ENCODE measurements at places on chromosomes 6 and 20.

DNA sequence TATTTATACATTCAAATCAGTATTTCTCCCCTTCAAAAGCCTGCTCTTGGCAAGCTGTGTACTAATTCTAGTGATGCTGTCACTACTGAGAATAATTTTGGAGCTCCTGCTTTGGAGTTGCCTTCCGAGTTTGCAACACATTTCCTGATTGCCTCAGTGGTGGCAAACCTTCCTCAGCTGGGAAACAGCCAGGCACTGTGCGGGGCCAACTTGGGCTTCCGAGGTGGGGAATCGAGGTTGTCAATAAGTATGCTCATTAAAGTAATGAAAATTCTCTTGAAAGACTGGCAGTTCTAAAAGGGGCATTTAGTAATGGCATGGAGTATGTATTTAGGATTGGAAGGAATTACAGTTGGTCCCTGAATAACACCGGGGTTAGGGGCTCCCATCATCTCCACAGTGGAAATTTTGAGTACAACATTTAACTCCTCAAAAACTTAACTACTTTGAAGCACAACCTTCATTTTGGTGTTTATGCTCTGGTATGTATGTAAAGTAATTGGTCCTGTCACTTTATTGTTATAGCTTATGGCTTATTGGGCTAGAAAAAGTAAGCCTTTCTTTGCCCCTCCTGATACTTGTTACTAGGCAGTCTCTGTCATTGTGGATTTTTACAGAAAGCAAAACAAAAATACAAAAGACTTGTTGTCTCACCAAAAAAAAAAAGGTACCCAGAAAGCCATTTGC is 2.7 kb downstream of the PAQR8 start:
- no peak for DNase-seq

DNA sequence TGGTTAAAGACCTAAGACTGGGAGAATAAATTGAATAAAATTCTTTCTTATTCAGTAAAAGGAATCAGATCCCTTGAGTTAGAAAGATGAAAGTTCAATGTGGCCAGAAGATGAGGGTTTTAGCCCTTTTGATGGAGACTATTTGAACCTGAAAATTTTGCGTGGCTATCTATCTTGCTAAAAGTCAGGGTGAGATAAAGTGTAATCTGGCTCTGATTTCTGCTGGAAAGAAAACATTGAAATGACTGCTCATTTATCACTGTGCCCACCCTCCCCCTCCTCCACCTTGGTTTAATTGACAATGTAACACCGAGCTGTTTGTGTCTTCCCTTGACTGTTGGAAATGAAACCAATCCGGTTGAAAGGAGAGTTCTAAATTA is 32.9 kb upstream of the TCF21 start:
- no peak for DNase-seq

- peak; percentile 73 for DNase-seq
These were observed 17.9 kb upstream of the CCDC170 start for GRCh38 chr6:151475653-151476523.

- DNase-seq, result no peak
These were observed 4.9 kb upstream of the SAMD5 start for GRCh38 chr6:147503587-147503986.

- no peak for DNase-seq
These were observed 20.3 kb upstream of the SLA2 start for GRCh38 chr20:36666181-36666740.

- peak; percentile 65 for DNase-seq
These were observed 235.2 kb upstream of the TAB2 start for GRCh38 chr6:149082320-149082719.

DNA sequence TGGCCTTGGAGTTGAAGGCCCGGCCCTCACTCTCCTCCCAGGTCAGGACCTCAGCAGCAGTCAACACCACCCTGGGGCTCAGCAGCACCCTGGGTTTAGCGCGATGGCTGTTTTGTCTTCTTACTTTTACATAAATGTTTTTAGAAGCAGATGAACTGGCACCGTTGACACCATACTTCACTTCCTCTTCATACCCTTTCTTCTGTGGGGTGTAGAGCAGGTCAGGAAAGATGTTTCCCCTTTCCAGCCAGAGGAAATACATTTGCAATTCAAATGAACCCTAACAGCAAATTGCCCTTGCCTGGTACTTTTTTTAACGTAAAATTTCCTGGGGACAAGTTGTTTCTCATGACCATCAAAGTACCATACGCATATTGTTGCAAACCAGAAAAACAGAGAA is 54.7 kb upstream of the SNX9 start:
- no peak for DNase-seq

DNA sequence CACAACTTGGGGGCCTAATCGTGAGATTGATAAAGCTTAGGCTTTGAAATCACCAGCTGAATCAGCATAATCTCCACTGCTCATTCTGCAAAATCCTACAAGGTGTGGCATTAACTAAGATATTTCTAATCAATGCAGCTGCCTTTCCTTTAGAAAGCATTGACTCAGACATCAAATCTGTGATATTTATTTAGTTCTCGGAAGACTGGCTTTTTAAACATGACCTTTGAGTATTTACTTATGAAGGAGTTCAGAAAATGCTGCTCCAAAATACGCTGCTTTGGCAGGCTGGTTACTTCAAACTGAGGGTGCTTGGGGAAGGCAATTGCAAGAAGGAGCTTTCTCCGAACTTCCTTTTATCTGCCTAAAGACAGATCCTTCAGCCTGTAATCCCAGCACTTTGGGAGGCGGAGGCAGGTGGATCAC is 23.7 kb upstream of the FUCA2 start:
- DNase-seq, result no peak

DNA sequence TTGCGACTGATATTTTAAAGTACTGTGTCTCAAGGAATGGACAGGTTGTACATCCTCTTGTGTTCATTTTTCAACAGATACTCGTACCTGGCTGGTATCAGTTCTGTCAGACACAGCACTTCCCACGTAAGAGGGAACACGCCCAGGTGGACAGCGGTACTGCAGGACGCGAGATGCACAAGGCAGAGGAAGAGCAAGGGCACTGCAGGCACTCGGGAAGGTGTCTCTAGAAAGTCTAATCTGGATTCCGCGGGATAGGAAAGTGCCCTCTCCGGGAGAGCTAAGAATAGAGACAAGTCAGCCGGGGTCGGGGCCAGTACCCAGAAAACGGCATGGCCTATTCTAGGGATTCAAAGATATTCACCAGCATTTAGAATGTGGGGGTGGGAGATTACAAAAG is 94.2 kb upstream of the MBOAT1 start:
- DNase-seq, result no peak

- no peak for DNase-seq
These were observed 90.5 kb upstream of the SNX9 start for GRCh38 chr6:157732416-157733161.

GRCh38 chr6:14950970-14951276 is 294.9 kb upstream of the JARID2 start:
- no peak for DNase-seq

- no peak for DNase-seq
These were observed 154.7 kb upstream of the RIN2 start for GRCh38 chr20:19603376-19603750.

- no peak for DNase-seq
These were observed 159.3 kb upstream of the JARID2 start for GRCh38 chr6:15086348-15087158.

DNA sequence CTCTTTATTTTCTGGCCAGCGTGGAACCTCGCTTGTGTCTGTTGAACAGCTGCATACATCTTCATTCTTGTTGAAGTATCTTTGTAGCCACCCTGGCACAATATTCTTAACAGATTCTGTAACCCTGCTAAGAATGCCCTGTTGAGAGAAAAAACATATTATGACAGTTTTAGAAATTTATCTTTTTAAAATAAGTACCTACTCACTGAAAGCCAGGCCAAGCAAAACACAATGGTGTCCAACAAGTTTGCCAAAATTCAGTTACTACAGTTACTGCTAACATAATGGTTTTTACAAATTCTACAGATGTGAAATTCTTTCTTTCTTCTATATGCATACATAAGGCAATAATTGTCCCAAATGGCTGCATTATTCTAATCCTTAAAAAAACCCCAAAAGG is 18.2 kb downstream of the NUP153 start:
- DNase-seq, result no peak

DNA sequence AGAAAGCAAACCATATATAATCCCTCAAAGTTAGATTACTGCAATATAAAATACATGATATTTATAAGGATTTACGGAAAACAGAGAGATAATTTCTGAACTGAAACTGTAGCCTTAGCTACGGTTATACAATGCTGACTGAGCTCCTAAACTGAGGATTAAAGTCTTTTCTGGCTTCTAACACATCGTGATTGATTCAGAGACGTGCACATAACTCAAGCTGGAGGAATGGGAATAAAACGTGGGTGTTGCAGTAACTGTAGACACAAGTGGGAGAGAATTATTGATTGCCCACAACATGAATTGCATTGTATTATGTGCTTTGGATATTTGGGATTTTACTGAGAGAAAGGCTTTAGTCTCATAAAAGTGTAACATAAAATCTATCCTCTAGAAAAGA is 418.0 kb upstream of the OPRM1 start:
- DNase-seq, result no peak

All from hematopoietic multipotent progenitor cell treated with erythropoietin and hydrocortisone succinate and interleukin-3 and kit ligand, for 15 days (in vitro differentiated cells).